ENCODE measurements at places on chromosomes 3 and 15. TPM values are rescaled to one million over a fixed set of nuclear protein-coding genes. Genes with fewer than 3 reads are reported as not detected.

TGM5 gene
- not detected for polyA plus RNA-seq

ANKUB1 gene
- not detected for polyA plus RNA-seq

LRRC15 gene
- polyA plus RNA-seq, result 20.9 TPM

GRCh38 chr3:183532620-183533411 is 22.7 kb downstream of the KLHL6 start:
- H3K4me1 ChIP-seq, result peaks cover 10% of the 10 kb centered on the region
- H3K4me3 ChIP-seq, result no peak overlapping the region
- DNase-seq, result no peak
- no peaks in the 10 kb centered on the region for H3K36me3 ChIP-seq

DNA sequence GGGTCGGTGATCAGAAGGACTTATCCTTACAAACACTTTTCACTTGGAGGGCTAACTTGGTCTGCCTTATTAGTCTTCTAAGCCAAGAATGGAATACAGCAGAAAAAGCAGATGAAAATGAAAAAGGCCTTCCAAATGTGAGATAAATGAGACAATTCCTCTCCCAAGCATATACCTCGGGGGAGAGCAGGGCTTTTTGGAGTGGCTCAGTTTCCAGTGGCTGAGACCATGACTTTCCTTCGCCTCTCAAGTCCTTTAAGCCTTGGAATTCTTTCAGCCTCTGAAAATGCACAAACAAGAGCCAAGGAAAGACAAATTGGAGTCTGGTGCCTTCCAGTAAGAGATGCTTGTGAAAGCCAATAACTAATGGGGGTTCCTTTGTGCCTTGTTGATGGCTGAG is 130.9 kb downstream of the DTWD1 start:
- H3K27ac ChIP-seq, result no peak overlapping the region
- H3K4me3 ChIP-seq, result no peak overlapping the region
- H3K4me1 ChIP-seq, result no peaks in the 10 kb centered on the region
- no peaks in the 10 kb centered on the region for H3K36me3 ChIP-seq

All from GM23248 (cell line).